ENCODE measurements at places on chromosomes 6 and 20. TPM values are rescaled to one million over a fixed set of nuclear protein-coding genes. Genes with fewer than 3 reads are reported as not detected.

Gene IP6K3
- total RNA-seq = 113 TPM

DNA sequence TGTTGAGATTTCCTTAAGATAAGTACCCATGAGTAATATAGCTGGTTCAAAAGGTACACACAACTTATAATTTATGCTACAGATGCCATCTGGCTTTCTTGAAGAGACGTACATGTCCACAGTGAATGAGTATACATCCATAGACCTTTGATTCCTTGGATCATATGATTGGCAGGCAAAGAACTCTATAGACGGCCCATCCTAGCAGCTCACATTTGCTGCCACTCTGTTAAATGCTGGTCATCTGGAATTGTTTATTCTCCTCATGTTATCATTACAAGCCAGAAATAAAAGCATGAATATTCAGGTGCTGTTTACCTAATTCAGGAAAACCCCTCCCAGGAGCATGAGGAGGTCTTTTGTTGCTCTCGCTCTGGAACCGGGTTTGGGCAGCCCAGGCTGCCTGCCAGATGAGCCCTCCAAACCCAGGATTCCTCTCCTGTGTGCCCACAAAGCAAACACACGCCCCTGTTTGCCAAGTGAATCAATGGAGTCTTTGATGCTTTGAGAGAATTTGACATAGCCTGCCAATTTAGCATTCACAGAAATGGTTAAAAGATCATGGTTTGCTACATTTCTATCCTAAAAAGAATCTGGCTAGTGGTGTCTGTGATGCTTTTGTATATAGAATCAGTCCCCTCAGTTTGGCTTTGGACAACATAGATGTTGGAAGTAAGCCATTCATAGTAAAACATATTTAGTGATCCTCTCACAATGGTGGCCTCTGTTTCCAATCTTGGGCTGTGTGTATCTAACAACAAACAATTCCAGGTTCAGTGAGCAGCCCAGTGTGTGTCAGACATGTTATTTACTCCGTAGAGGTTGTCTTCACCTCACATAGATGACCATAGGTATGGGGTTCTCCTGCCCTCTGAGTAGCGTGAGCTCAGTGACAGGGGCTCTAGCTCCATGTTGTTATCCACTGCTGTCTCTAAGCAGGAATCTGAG lies 17.5 kb upstream of the PLCG1 start:
- DNase-seq = no peak

GRCh38 chr20:62088258-62089127 lies 22.8 kb upstream of the TAF4 start:
- DNase-seq = no peak

DNA sequence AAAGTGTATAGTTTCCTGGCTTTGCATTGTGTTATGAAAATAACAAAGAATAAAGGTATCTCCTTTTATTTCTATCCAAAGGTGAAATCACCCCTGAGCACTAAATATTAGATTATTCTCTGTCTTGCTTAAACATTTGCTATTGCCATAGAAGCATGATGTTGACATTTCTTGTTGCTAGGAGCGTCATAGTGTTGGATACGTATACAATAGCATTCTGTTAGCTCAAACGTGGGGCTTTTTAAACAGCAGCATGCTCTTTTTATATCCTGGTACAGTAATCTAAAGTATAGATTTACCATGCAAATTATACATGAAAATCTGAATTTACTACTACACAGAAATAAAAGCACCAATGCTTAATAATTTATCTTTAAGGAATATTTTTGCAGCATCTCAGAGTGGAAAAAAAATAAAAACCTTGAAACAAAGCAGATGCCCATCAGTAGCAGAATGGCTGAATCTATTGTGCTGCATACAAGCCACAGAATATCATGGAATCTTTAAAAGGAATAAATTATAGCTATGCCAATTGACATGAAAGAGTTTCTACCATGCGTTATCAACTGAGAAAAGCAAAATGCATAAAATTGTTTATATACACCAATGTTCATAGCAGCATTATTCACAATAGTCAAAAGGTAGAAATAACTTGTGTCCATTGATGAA lies 9.6 kb upstream of the HSF2 start:
- DNase-seq = no peak

- DNase-seq = no peak
These were observed 113.0 kb downstream of the GRM4 start for GRCh38 chr6:34032856-34033255.

- DNase-seq = no peak
These were observed 13.1 kb upstream of the FAM110A start for GRCh38 chr20:820323-820953.

DNA sequence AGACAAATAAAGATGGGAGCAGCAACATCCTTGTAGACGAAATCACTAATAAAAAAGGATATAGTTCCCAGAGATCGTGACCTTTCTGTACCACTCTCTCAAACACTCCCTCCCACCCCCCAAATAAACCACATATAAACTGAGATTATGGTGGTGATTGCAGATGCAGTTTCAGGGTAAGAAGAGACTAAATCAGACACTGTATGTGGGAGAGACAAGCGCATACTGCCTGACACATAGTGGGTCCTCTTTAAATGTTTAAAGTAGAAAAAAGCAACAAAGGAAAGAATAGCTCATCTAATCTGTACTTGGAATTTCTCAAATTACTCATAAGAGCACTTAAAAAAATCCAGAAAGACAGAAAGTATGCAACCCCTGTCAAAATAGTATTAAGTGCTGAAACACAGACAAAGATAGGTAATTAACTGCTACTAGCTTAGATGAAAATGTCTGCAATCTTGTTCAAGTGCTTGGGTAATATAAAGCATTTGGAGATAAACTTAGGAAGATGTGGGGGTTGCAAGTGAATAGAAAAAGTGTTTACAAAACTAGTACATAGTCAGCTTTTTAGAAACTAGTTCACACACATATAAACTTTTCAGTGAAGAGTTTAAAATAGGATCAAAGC lies 151.6 kb downstream of the BACH2 start:
- DNase-seq = no peak

- peak; percentile 52 for DNase-seq
These were observed 57.4 kb upstream of the DDR1 start for GRCh38 chr6:30826961-30827342.

Gene CYP39A1
- total RNA-seq = 0.90 TPM
